ENCODE measurements at places on chromosomes 2 and 18. TPM values are rescaled to one million over a fixed set of nuclear protein-coding genes. Genes with fewer than 3 reads are reported as not detected.

The CELF4 gene
- not detected for polyA plus RNA-seq

The GTF2A1L gene
- not detected for polyA plus RNA-seq

The CRYGA gene
- polyA plus RNA-seq: not detected

The CAVIN2 gene
- polyA plus RNA-seq: not detected

The PDCD1 gene
- polyA plus RNA-seq: 1.4 TPM

The CFAP53 gene
- 0.27 TPM for polyA plus RNA-seq

The KIAA2012 gene
- polyA plus RNA-seq: not detected

The HOXD3 gene
- polyA plus RNA-seq: not detected

The SLC39A6 gene
- polyA plus RNA-seq: 40.3 TPM

The IL1A gene
- 3.8 TPM for polyA plus RNA-seq

The GALR1 gene
- polyA plus RNA-seq: not detected

The CTAGE1 gene
- not detected for polyA plus RNA-seq

The NYAP2 gene
- polyA plus RNA-seq: not detected

The POMC gene
- polyA plus RNA-seq: 9.9 TPM

The HSBP1L1 gene
- polyA plus RNA-seq: 9.1 TPM

The RFTN2 gene
- 0.05 TPM for polyA plus RNA-seq

The SOX11 gene
- 0.05 TPM for polyA plus RNA-seq

The AMER3 gene
- polyA plus RNA-seq: not detected

The RGPD3 gene
- polyA plus RNA-seq: 0.09 TPM

The C2orf69 gene
- polyA plus RNA-seq: 17.7 TPM

The DCDC2C gene
- not detected for polyA plus RNA-seq

The CYP26B1 gene
- not detected for polyA plus RNA-seq

The DES gene
- not detected for polyA plus RNA-seq

The CXCR4 gene
- polyA plus RNA-seq: 52.1 TPM

The ACAA2 gene
- 134 TPM for polyA plus RNA-seq

The LRRC30 gene
- not detected for polyA plus RNA-seq

The TUBB6 gene
- 153 TPM for polyA plus RNA-seq

The EVX2 gene
- polyA plus RNA-seq: not detected

The RAMP1 gene
- not detected for polyA plus RNA-seq

The SPDYA gene
- 0.92 TPM for polyA plus RNA-seq

The REG3G gene
- not detected for polyA plus RNA-seq

The RAD51AP2 gene
- not detected for polyA plus RNA-seq

The THSD7B gene
- polyA plus RNA-seq: 0.18 TPM

The SERPINB12 gene
- not detected for polyA plus RNA-seq

The CRYGC gene
- not detected for polyA plus RNA-seq

The ZNF521 gene
- not detected for polyA plus RNA-seq

The AKAIN1 gene
- not detected for polyA plus RNA-seq

The ABCG8 gene
- polyA plus RNA-seq: not detected

The MREG gene
- polyA plus RNA-seq: 6.9 TPM

The MALL gene
- polyA plus RNA-seq: not detected

The MC4R gene
- polyA plus RNA-seq: not detected

The FTCDNL1 gene
- polyA plus RNA-seq: 3.9 TPM

Measured in GM12878 (cell line).